Motor neuron (in vitro differentiated cells): ENCODE measurements at places on chromosomes 3 and 15. TPM values are rescaled to one million over a fixed set of nuclear protein-coding genes. Genes with fewer than 3 reads are reported as not detected.
A peak's percentile ranks its signal among the peaks of the same experiment; 100 is the strongest.

GABRR3 gene
- 0.23 and 0.63 TPM in 2 replicates for total RNA-seq

GRCh38 chr3:151009981-151010380, 37.5 kb upstream of the CLRN1 start:
- ATAC-seq, result no peak

KNG1 gene
- total RNA-seq, result not detected in 2 replicates

GRCh38 chr3:27193056-27193455, 176.1 kb downstream of the NEK10 start:
- no peak for ATAC-seq

GRCh38 chr3:100869787-100870186, 123.4 kb downstream of the ABI3BP start:
- no peak for ATAC-seq

DNA sequence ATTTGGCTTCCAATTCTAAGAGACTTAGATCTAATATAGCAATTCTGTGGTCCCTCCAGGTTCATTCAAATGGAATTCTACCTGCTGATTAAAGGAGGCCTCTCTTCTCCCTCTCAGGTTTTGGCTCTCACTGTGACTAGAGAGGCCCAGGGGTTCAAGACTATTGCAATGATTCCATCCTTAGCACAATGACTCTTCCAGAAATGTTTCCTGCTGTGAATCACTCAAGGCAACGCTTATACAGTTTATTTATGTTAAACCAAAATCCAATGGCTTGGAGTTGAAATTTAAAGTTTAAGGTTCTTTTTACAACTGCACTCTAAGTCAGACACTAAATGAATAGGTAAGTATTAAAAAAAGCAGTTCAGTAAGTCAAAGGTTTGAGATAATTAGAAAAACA, 39.9 kb downstream of the IFT57 start:
- no peak for ATAC-seq

TMEM45A gene
- 0.31 and 0.62 TPM in 2 replicates for total RNA-seq

DNA sequence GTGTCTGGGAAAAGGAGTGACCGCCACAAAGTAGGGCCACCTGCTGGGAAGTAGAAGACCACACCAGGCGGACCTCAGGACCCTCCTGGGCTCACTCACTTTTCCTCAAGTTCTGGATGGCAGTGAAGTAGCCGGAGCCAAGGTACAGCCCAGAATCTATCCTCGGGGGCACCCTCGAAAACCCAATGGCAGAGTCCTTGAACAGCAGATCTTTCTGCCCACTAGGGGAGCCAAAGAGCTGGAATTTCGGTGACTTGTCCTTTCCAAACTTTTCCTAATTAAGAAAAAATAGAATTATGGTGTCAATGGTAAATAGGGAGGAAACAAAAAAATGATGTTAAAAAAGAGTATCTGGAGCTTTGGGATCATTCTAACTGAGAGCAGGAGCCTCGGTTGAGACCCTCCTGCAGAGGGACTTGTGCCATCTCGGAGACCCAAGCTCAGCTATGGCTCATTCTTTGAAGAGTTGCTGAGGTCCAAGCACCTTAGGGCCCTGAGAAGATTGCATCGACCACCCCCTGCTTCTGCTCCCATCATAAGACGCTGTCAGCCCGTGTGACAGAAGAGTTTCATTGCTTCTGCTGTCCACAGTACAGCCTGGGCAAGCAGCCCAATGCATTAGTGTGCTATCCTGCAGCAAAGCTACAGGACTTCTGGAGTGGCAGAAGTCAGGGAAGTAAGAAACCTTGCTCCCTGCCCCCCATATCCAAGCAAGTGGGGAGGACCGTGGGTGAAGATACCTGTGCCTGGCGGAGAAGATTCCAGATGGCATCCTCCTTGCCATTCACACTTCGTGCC, 14.8 kb downstream of the LTF start:
- no peak for ATAC-seq

DNA sequence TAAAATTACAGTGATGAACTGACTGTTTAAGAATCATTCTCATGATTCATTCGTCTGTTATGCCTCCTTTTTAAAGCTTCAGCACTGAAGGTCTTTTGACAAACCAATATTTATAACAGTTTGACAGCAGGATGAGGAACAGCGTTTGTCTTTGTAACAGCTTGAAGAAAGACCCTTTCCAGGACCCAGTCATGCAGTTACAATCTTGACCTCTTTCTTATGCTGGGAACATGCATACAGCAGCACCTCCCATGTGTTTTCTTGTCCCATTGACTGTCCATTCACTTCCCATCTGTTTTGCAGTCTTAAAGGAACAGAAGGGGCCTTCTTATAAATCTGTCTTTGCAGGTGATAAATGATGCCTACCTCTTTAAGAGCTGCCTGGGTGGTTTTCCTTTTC, 87.2 kb downstream of the OPA1 start:
- ATAC-seq, result peak; percentile 78

GRCh38 chr15:61660579-61660978, 399.7 kb downstream of the VPS13C start:
- ATAC-seq, result no peak

- ATAC-seq, result no peak
These were observed 808.8 kb upstream of the LMCD1 start for GRCh38 chr3:7692866-7693265.

- ATAC-seq, result no peak
These were observed 267.9 kb downstream of the PDCD6IP start for GRCh38 chr3:34066328-34066727.

DNA sequence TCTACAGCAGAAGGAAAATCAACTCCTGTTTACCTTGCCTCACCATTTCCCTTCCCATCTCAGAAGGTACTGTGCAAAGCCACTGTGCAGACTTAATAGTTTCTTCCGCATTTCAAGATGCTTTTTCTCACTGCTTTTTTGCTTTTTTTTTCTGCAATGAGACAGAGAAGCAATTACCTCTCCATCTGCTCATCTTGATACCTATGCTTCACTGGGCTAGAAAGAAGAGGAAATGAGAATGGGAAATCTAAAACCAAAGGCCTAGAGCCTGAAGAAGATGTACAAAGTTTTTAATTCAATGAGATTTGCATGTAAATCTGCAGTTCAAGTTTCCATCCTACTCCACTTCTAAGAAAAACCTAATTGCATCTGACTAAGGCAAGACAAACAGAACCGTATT, 238.1 kb upstream of the SETMAR start:
- ATAC-seq, result no peak
